ENCODE measurements at places on chromosomes 16 and 17.

DNA sequence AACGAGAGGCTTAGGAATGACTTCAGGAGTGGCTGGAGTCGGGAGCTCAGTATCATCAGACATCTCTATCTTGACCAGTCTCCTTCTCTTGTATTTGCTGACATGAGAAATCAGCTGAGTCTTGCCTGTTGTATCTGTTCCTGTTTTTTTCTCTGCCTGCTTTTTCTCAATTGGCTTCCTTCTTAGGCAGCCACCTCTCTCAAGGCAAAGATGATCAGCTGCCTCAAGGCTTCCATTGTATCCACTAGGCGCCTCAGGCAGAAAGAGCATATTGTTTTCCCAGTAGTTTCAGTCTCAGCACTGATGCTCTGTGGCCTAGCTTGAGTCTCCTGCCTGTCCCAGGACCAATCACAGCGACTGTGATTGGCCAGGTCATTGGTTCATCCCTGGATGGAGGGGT lies 306.2 kb downstream of the CPPED1 start:
- no peak for DNase-seq

GRCh38 chr17:3690094-3690715 lies 5.8 kb downstream of the P2RX5 start:
- DNase-seq: no peak

GRCh38 chr16:67470359-67470758 lies 10.6 kb downstream of the ATP6V0D1 start:
- peak; percentile 10 for DNase-seq

DNA sequence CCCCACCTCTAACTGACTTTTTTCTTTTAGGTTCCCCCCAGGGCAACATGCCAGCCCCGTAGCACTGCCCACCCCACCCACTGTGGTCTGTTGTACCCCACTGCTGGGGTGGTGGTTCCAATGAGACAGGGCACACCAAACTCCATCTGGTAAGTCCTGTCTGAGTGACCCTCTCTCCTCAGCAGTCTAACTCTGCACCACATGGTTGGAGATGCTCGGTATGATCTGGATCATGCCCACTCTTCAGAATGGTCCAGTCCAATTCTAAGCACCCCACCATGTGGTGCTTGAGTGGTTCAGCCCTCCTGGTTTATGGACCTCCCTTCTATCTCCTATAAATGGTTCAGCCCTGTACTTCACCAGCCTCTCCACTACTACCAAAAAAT lies 5.9 kb downstream of the KDM6B start:
- peak; percentile 82 for DNase-seq

DNA sequence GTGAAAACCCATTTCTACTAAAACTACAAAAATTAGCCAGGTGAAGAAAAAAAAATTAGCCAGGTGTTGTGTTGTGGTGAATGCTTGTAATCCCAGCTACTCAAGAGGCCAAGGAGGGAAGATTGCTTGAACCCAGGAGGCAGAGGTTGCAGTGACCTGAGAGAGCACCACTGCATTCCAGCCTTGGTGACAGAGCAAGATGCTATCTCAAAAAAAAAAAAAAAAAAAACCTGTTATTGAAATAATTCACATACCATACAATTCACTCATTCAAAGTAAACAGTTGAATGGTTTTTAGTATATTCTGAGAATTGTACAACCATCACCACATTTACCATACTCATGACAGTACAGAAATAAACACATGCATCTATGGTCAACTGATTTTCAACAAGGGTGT lies 31.0 kb downstream of the ZNRF1 start:
- DNase-seq: no peak

- DNase-seq: no peak
Measured at GRCh38 chr16:76441876-76442275, 164.7 kb downstream of the CNTNAP4 start.

DNA sequence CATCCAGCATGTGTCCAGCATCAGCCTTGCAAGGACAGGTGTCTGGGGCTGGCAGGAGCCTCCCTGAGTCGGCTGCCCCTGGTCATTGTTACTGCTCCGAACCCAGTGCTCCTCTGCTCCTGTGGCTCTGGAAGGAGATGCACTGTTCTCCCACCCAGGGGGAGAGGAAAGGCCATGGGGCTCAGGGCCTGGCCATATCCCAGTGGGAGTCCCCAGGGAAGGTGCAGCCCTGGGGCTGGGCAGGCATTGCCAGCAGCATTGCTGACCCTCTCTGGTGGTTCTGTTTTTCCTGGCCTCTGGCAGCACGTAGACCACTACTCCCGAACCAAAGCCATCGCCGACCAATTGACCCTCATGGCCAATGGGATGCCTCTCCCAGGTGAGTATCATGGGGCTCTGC lies 9.6 kb downstream of the SDR42E2 start:
- DNase-seq: no peak

DNA sequence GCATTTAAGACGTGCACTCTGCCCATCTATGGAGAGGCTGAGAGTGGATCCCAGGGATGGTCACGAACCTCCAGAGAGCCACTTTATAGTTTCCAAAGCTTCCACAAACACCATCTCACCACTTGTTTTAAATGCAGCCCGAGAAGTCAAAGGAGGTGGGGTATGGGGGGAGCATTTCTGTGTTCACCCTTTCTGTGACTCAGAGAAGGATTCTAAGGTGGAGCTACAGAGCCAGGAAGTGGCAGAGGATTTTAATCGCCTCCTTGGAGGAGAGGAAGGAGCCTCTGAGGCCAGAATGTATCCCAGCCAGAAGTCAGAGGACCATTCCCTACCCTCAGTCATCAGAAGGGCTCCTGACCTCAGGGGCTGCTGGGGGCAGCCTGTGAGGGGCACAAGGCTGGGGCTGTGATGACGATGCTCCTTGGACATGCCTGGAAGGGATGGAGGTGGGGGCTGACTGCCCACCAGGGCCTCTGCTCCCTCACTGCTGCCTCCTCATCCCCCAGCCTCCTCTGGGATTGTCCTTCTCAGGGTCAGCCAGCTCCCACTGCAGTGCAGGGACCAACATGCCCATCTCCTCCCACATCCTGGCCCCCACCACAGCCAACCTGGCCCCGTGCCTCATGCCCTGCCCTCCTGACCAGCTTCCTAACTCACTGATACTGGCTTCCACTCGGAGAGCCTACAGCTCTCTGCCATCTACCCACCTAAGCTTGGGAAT lies 2.8 kb downstream of the XYLT2 start:
- no peak for DNase-seq

GRCh38 chr17:12918142-12918541 lies 99.7 kb downstream of the ELAC2 start:
- no peak for DNase-seq

- no peak for DNase-seq
Measured at GRCh38 chr17:51739245-51739886, 419.1 kb downstream of the CA10 start.

GRCh38 chr17:6450926-6451832 lies 6.9 kb downstream of the PIMREG start:
- peak; percentile 69 for DNase-seq

DNA sequence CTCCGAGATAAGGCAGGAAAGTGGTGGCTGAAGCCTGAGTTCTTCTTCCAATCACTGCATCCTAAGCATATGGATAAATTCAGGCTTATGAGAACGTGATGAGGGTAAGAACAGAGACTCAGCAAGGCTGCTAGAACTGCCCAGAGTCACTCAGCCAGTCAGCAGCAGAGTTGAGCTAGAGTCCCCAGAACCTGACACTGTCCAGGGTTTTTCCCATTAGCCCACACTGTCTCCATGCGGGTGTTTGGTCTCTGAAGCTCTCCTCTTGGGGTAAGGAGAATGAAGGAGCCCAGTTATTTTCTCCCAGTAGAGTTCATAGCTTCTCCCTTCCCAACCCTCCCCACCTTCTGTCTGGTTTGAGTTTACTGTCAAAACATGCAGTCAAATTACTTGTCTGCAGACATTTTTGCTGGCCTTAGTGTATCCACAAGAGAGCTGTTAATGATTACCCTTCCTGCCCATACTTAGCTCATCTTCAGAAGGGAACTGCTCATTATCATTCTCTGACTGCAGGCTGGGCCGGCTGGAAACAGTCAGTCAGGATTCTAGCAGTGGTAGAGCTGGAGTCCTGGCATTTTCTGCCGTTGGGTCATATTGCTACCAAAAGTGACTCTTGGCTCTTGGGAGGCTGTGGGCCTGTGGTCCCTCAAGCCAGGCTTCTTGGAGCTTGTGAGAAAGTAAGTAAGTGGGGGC lies 460.0 kb downstream of the HS3ST3B1 start:
- DNase-seq: no peak

GRCh38 chr16:31265329-31266245 lies 5.8 kb downstream of the ITGAM start:
- DNase-seq: peak; percentile 96
